ENCODE measurements at places on chromosomes 12 and 14. TPM values are rescaled to one million over a fixed set of nuclear protein-coding genes. Genes with fewer than 3 reads are reported as not detected.

LRTM2 gene
- total RNA-seq, result 0.95 TPM

DNA sequence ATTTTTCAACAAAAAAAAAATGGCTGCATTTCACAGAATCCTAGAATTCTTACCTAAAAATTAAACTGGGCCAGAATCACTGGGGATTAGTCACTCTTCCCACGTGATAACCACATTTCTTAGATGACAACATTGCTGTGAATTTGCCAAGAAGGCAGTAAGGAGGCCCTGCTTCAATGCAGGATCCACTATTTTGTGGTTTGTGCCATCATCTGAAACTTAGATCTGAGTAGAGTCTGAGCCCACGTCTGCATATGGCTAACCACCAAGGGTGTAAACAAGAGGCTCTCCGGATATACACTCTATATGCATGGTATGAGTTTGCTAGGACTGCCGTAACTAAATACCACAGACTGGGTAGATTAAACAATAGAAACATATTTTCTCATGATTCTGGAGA is 24.4 kb upstream of the TBX5 start:
- H3K27me3 ChIP-seq, result peaks cover 91% of the 10 kb centered on the region
- no peak overlapping the region for H3K4me3 ChIP-seq

TAC3 gene
- 2.9 TPM for total RNA-seq

MAX gene
- 147 TPM for total RNA-seq

HSPB8 gene
- 17.0 TPM for total RNA-seq

- peaks cover 21% of the 10 kb centered on the region for H3K4me1 ChIP-seq
- H3K27ac ChIP-seq, result no peak overlapping the region
- DNase-seq, result no peak
- peaks cover 10% of the 10 kb centered on the region for H3K27me3 ChIP-seq
- no peak overlapping the region for H3K4me3 ChIP-seq
These were observed 3.5 kb upstream of the P2RX7 start for GRCh38 chr12:121128908-121129810.

DNA sequence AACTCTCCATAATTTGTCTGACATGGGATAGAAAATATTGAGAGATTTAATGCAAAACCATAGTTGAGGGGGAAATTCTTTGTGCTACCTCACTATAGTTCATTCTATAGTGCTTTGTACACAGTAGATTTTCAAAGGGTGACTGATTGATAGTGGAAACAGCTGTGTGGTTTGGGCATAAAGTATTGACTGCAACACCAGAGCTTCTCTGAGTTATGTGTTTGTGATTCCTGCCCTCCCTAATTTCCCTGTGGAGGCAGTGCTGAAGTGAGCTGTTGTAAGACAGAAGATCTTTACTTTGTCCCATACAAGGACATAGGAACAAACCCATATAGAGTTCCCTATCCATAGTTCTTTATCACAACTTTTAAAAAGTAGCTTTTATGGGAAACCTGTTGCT is 47.1 kb downstream of the PTPRQ start:
- no peaks in the 10 kb centered on the region for H3K4me1 ChIP-seq
- H3K27me3 ChIP-seq, result no peaks in the 10 kb centered on the region
- H3K27ac ChIP-seq, result no peak overlapping the region
- H3K36me3 ChIP-seq, result no peaks in the 10 kb centered on the region
- no peak overlapping the region for H3K4me3 ChIP-seq

Measured in type B pancreatic cell (in vitro differentiated cells).